NCI-H226 (cell line): ENCODE measurements at places on chromosomes 6 and 20.

DNA sequence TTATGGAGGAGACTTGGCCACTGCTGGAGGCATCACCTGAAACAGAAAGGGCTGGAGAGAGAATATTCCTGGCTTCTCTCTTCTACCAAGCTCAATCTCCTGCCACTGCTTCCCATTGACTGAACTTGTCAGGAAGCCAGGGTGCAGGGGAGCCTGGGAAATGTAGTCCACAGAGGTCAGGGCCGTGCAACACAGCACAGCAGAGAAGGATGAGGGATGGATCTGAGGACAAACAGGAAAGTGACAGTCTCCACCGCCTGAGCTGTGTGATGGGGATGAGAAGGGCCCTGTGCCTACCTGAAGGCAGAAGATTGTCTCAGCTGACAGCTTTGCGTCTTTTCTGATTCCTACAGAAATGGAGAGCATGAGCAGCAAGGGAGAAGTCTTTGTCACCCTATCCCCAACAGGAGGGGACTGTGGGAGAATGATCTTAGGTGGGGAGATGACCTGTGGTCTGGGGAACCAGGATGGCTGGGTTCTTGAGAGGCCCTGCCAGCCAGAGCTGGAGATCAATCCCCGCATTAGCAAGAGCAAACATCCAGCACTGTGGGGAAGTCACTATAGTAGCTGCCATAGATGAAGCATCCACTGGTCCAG is 114.2 kb downstream of the SNX5 start:
- DNase-seq = no peak

DNA sequence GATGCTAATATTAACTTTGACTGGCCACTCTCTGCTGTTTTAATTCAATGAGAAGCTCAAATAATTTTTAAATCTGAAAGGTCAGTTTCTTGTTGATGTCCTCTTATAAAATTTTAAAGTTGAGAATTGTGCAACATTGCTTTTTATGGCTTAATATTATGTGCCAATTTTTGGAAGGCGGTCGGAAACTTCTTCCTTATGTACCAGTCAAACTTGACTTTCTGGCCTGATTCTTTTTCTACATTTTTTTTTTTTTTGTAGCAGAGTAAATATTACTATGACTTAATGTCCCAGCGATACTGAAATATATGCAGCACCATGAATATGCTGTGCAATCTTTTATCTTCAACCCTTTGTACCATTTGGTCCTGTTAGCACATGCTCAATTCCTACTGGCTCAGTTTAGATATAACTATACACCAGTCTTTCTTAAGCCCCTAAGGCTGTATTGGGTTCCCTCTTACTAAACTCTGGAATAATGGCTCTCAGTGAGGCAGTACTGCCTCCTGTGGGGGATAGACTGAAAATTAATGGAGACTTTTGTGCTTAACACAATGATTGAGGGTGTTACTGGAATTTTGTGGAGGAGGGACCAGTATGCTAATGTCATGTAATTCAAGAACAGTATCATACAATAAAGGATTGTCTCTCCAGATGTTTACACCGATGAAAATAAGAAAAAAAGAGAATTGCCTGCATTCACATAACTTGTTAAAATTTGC is 156.4 kb upstream of the SYNCRIP start:
- no peak for DNase-seq

DNA sequence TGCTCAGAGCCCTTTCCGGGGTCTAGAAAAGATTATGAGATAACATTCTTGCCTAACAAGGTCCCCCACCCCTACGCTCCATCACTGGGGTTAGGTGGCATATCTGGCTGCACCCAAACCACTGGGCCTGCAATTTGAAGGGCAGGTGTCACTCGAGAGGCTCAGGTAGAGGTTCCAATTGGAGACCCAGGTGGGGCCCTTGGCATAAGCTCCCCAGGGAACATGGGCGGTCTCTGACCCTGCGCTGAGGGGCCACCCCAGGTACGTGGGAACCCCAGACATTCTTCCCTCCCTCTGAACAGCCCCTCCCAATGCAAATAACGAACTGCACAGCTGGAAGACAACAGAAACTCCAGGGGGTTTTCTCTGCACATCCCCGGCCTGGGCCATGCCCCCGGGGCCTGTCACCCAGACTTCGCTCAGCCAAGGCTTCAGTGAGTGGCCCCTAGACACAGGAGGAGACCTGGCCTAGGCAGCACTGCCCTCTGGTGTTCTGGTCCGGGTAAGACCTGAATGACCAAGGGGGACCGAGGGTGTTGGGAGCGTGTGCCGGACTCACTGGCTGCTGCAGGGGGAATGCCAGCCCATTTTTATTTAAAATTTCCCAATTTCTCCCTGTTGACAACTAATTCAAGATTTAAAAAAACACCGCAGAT is 47.5 kb downstream of the DSTN start:
- DNase-seq = no peak

GRCh38 chr20:32681175-32682084 is 7.7 kb upstream of the C20orf203 start:
- peak; percentile 83 for DNase-seq

- DNase-seq = no peak
Observed at GRCh38 chr20:52003415-52003814, 188.2 kb downstream of the ZFP64 start.
